ENCODE measurements at places on chromosomes 12 and 14.

- no peak for DNase-seq
Measured at GRCh38 chr14:91245029-91245428, 525 bp upstream of the GPR68 start.

DNA sequence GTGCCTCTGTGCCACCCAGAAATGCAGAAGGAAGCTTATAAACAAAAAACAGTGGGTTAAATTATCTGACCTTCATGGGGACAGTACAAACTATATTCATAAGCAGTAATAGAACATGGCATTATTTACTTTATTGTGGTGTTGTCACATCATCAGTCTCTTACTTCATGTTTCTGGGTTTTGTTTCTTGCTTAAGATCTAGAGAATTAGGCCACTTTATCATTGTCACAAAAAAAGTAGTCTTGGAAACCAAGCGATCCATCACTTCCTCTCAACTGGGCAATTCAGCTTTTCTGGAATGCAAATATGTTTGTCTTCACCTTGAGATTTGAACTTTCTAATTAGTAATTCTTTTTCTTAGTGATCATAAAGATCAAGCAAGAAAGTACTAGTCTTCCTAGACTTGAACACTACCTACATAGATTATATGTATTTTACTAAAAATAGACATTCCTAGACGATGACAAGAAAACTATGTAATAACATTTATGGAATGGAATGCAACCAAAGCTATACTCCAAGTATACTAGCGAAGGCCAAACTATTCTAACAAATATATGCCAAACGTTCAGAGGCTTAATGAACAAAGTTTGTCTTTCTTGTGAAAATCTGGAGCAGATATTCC lies 363.4 kb downstream of the DAD1 start:
- DNase-seq = no peak

- no peak for DNase-seq
Measured at GRCh38 chr14:74669256-74669655, 43.6 kb downstream of the AREL1 start.

DNA sequence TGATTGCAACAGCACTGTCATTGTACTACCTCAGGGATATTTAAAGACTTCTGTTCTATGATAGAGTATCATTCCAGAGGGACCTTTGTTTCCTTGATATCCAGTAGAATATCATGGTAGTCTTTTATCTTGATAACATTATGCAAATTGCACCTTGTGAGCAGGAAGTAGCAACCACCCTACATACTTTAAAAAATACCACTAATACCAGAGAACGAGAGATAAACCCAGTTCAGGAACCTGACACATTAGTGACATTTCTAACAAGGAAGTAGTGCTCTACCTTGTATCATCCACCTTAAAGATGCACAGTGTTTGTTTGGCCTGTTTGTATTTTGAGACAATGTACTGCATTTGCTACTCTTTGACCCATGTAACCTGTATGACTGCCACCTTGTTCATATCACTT lies 8.8 kb upstream of the MAP4K5 start:
- no peak for DNase-seq

DNA sequence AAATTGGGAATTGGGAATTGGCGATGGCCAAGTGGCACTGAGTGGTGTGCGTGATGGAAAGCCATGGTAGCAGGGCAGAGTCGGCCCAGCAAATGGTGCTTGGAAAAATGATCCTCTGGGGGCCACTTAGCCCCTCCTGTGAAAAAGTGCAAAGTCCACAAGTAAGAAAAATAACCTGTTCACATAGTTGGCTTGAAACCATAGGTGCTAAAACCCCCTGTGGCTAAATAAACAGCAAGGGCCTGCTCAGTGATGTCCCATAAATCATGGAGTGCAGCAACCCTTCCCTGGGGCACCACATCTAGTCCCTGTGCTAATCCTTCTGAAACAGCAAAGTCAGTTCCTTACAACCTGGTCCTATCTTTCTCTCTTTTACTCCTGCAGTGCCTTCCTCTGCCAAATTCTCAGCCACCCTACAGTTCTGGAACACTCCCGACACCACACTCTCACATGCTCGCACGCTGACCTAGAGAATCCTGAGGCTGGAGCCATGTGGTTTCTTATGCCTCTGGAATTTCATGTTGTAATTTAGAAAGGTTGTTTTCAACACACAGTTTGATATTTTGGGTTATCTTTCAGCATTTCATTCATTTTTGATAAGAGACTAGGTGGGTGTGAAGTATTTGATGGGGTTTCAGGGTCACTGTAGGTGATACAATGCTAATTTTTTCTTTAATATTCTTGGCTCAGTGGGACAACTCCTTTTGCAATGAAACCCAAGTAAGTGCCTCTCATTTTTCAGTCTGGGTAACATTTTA lies 123.6 kb downstream of the SMOC1 start:
- DNase-seq = no peak
